Cerebellar cortex (tissue), 1 donor: ENCODE measurements at places on chromosomes 11 and 22.

GRCh38 chr22:32957200-32957803 lies 100.9 kb downstream of the SYN3 start:
- no peak for DNase-seq

- DNase-seq: no peak
Measured at GRCh38 chr22:36289406-36289870, 36.5 kb downstream of the APOL1 start.

- no peak for DNase-seq
Measured at GRCh38 chr11:131447277-131447815, 76.9 kb downstream of the NTM start.

DNA sequence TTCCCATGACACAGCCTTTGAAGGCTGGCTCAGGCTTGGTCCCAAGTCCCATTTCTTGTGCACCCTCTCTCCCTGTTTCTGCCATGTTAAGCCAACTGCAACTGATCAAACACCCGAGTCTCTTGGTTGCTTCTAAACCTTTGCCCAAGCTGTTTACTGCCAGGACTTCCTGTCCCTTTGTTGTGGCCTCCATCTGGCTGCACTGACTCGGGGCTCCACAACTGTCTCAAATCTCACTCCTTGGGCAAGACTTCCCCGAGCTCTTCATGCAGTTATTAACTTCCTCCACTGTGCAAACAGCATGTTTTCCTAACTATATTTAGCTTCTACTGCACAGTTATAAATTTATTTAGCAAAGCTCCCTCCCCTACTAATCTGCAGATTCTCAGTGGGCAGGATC lies 4.3 kb downstream of the VPREB1 start:
- DNase-seq: no peak

DNA sequence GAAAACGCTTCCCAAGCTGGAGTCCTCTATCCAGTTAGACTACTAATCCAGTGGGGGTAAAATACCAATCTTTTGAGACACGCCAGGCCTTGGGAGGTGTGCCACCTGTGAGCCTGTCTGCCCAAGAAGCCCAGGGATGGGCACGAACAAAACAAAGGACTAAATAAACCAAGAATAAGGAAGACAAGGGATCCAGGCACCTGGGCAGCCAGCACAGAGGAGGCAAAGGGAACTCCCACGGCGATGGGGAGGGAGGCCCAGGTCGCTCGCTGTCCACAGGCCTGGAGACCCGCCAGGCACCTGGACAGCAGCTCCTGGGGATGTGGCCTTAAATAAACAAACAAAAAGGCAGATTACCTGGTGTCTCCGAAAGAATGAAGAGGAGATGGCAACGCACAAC lies 31.4 kb downstream of the LRFN4 start:
- no peak for DNase-seq
